Stimulated activated CD4-positive, alpha-beta T cell treated with anti-CD3 and anti-CD28 coated beads, Interleukin-1b, Interleukin-23, amount 100 ng/mL, for 24 hours (primary cell): ENCODE measurements at places on chromosomes 7 and 10.

GRCh38 chr7:51732116-51732515 lies 415.5 kb upstream of the COBL start:
- DNase-seq, result no peak

- DNase-seq, result no peak
Observed at GRCh38 chr7:99504281-99504602, 220 bp upstream of the ZKSCAN5 start.

DNA sequence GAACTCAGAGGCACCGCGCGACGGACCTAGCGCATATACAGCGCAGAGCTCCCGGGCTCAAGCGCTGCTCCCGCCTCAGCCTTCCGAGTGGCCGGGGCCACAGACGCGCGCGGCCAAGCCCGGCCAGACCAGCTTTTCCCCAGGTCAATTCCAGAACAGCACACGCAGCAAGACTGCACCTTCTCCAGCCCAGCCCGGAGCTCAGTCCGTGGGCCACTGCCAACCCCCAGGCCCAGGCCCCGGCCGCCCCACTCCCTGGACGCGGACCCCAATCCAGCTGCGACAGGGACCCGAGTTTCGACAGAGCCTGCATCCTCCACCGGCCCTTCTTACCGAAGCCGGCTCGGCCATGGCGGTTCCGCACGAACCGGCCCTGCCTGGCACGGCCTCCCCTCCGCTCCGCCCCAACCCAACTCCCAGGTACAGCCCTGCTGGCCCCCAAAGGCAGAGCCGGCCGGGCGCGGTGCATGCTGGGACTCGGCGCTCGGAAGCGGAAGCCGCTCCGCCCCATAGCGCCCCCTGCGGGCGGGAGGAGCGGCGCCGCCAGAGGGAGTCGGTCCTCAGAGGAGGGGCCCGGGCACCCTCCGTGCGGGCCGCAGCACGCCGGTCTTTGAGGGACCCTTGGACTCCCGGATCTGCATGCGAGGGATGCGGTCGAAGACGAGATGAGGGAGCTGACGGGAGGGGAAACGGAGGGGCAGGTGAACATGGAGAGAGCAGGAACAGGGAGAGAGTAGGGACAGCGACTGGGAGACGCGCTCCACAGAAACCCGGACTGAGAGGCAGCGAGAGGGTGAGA lies at the start of gene ZNF425:
TSS of gene ZNF425 (minus strand) at position 462 of the 799 bp plus-strand sequence. CDS start at position 351, 111 bp downstream.
- peak; percentile 91 for DNase-seq

- DNase-seq, result no peak
Observed at GRCh38 chr10:103763374-103764202, 91.8 kb downstream of the SH3PXD2A start.

- no peak for DNase-seq
Observed at GRCh38 chr7:36855330-36855729, 131.0 kb upstream of the AOAH start.

DNA sequence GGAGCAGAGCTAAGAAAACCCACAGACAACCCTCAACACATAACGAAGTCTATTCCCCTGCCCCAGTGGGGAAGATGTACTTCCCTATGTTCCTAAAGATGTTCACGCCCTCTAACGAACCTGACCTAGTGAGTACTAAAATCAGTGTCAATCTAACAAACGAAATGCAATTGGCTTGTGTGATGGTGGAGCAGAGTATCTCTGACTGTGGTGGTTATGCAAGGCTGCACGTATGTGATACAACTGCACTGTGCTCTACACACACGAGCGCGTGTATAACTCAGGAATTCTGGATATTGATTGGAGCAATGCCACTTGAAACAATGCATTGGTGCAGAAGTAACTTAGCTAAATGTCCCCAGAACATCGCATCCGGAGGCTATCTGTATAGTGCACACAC lies 1.3 kb downstream of the ANKRD16 start:
- DNase-seq, result no peak

DNA sequence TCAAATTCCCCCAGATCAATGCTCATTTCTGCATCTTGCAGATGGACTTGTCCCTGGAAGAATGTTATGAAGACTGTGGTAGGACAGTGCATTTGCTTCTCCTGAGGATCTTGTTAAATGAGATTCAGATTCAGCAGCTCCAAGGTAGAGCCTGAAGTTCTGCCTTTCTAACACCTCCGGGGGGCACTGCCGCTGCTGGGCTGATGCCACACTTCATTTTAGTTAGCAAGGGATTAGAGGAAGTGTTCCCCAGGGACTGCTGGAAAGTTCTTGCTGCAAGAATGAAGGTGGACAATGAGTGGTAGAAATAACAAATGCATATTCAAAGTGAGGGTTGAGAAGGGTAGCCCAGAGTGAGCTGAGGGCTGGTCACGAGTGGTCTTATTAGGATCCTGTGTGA lies 434.3 kb upstream of the AKR1E2 start:
- no peak for DNase-seq

- DNase-seq, result no peak
Observed at GRCh38 chr7:98168904-98169621, 42.2 kb upstream of the BHLHA15 start.

- DNase-seq, result no peak
Observed at GRCh38 chr10:42865716-42866114, 83.1 kb downstream of the BMS1 start.

GRCh38 chr7:33643530-33643929 lies 261.8 kb upstream of the BMPER start:
- no peak for DNase-seq

GRCh38 chr7:121328508-121329190 lies at the start of gene WNT16:
WNT16 (plus strand) TSS chr7:121329000; CDS start chr7:121329293, 293 bp downstream.
- DNase-seq, result no peak

DNA sequence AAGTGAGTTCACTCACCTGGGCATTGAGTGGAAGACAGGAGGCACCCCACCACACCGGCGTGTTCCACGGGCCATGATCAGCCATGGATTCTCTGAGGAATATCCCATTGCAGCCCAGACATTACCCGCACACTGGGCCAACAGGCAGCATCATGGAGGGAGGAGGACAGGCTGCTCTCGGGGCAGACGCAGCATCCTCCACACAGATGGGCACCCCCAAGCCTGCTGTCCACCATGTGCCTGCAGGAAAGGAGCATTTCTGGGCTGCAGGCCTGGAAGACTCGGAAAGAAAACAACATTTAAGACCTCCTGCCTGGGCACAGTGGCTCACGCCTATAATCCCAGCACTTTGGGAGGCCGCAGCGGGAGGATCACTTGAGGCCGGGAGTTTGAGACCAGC lies 71.0 kb upstream of the SH2B2 start:
- no peak for DNase-seq

- DNase-seq, result no peak
Observed at GRCh38 chr10:11015446-11015934, 2.2 kb upstream of the CELF2 start.

- no peak for DNase-seq
Observed at GRCh38 chr7:128053023-128053422, 21.8 kb upstream of the LRRC4 start.

GRCh38 chr7:118079369-118079768 lies 104.6 kb upstream of the LSM8 start:
- DNase-seq, result no peak

- no peak for DNase-seq
Observed at GRCh38 chr7:124162667-124163066, 129.8 kb upstream of the TMEM229A start.

DNA sequence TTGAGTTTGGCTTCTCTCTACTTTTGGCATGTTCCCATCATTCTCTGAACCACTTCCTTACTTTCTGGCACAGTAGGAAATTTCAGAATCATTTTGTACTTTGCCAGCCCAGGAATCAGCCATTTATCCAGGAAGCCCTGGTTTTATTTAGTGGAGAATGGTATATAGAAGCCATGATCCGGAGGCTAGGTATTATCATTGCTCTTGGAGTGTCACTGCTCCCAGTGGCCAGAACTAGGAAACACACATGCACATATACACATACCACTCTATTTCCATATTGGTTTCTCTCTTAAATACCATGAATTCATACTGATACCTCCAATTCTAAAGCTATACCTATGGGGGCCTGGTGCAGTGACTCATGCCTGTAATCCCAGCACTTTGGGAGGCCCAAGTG lies 36.3 kb downstream of the SUFU start:
- no peak for DNase-seq

- no peak for DNase-seq
Observed at GRCh38 chr10:53990799-53991238, 810.2 kb downstream of the PCDH15 start.

- DNase-seq, result no peak
Observed at GRCh38 chr7:159096736-159097581, 47.7 kb downstream of the VIPR2 start.

DNA sequence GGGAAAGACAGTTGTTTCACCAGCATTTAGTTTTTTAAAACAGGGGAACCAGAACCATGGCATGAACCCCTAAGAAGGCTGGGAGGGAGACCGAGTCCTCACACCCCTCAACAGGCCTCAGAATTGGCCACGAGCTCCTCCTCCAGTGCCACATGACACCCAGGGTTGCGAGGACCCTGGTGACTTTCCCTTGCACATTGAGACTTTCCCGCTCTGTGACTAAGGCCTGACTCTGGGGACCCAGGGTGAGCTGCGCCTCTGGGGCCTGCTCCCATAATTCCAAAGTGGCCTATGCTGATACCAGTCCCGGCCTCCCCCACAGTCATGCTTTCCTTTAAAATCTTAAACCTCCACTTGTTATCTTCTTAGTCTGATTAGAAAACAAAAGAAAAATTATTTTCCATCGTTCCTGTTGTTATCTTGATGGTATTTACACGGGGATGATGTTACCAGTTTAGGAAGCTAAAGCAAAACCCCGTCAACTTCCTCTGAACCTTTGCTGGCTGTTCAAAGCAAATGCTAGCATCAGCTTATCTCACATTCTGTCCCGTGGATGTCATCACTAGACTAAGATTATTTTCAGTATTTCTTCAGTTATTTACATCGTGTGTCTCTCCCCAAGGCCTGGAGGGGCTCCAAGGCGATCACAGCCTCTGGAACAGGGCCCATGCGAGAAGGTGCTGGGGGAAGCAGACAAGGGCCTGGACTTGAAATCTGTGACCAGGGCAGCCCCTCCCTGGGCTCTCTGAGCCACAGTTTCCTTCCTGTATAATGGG lies 42.1 kb downstream of the FAM53B start:
- DNase-seq, result no peak

GRCh38 chr10:1571587-1572237 lies 165.6 kb downstream of the ADARB2 start:
- DNase-seq, result no peak

DNA sequence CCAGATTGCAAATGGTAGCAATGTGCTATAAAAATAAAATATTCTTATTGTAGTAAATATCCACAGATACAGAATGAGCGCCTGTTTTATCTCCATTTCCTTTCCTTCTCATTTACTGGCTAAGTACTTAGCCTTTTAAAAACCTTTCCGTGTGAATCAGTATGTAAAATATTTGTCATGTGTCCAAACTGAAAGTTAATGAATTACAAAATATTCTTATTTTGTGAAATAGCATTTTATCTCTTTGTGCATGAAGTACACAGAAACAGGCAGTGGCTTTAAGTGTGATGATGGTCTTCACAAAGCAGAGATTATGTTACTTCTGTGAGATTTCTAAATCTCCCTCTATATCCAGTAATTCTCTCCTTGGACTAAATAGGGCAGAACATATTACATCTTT lies 56.7 kb upstream of the KIAA1217 start:
- DNase-seq, result no peak

DNA sequence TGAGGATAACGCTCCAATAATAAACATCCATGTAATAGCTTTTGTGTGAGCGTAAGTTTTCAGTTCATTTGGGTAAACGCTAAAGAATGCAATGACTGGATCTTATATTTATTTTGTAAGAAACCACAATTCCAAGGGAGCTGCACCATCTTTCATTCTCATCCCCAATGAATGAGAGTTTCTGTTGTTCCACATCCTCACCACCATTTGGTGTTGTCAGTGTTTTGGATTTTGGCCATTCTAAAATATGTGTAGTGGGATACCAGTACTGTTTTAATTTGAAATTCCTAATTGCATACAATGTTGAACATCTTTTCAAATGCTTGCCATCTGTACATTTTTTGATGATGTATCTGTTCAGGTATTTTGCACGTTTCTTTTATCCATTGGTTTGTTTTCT lies 50.9 kb upstream of the SEMA3D start:
- DNase-seq, result no peak

GRCh38 chr7:29970158-29970557 lies 19.4 kb downstream of the SCRN1 start:
- DNase-seq, result no peak

- DNase-seq, result no peak
Observed at GRCh38 chr10:116891208-116891607, 41.9 kb downstream of the ENO4 start.

DNA sequence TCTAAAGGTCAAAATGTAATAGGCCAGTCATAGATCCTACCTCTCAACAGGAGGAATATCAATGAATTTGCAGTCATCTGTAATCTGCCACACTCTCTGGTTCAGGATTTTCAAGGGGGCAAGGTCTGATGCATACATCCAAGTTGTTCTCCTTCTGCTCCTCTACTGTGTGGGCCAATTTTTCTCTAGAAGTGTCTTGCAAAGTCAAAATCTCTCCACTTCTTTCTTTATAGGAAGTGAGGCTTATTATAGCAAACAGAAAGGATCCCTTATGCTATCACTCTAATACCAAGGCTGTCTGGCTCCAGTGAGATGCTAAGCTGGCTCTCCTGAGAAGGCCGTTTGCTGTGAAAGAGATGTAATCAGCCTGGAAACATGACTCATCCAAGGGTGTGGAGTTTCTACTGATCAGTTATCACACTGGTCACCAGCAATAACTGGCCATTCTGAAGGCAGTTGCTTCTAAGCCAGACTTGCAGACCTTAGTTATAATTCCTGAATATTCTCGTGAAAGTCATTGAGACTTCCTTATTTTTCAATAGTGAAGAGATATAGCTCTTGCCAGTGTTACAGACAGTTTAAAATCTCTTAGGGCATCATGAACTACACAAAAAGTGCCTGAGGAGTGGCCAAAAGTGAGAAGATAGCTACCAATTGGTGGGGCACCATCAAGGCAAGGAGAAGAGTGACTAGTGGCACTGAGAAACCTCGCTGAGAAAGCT lies 43.2 kb upstream of the LRGUK start:
- DNase-seq, result no peak

DNA sequence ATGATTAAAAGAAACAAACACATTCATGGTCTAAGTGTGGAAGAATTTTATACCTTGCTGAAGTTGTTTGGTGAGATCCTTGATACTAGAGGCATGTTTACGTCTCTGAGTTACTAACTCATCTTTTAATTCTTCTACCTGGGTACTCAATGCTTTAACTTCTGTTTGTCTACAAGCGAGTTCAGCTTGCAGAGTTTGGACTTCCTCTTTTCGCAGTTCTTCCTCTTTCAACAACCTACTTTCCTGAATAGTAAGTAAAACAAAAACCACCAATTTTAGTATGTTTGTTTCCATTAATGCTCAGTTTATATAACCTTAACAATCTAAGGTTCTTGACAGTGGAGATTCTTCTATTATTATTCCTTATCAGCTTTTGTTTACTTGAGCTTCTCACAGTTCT lies 42.9 kb downstream of the CCDC186 start:
- DNase-seq, result no peak

DNA sequence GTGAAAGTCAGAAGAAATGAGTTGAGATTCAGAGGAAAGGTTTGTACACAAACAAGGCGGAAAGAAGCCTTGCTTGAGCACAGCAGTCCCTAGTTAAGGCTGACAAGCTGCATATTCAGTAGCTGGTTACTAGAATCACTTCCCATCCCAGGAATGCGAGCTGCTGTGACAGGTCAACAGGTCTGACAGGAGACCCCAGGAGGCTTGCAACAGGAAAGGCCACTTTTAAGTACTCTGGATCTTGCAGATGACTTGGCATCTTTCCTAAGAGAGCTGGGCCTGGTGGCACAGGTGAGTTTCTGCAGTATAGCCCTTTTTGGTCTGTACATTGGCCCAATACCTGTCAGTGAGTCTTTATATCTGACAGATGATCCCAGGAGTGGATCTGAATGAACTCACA lies 35.7 kb upstream of the UNC5B start:
- no peak for DNase-seq

GRCh38 chr7:131110297-131111080 lies 217.2 kb upstream of the MKLN1 start:
- no peak for DNase-seq
